Neuronal stem cell (in vitro differentiated cells): ENCODE measurements at places on chromosomes 16 and 17.

DNA sequence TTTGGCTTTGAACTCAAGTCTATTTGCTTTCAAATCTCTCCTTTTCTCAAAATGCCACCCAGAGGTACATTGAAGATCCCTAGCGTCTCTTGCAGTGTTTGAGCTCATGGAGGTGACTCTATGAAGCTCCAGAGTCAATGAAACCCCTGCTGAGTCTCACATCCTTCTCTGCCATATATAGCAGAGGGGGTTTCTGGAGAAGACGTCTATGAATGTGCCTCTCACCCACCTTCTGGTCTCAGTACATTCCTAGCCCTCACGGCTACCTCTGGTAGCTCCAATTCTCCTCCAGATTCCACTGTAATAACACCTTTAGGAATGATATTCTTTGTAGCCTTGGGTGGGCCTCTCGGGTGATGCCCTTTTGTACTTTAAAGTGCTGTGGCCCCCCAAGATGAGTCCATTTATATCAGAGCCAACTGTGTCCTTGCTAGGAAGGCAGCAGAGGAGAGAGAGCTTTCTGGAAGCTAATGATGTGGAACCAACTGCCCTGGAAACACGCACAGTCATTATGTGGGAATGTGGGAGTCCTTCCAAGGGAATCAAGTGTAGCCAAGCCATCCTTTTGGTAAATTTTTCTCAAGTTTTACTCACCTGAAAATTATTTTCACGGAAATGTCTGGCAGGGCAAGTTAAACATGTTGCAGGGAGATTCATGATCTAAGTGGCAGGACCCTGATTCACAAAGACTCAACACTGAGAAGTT, 123.4 kb downstream of the ASIC2 start:
- H3K36me3 ChIP-seq = no peaks in the 10 kb centered on the region
- no peak overlapping the region for H3K27ac ChIP-seq
- no peak overlapping the region for H3K4me3 ChIP-seq
- no peaks in the 10 kb centered on the region for H3K27me3 ChIP-seq

- no peaks in the 10 kb centered on the region for H3K27me3 ChIP-seq
- DNase-seq = no peak
- no peaks in the 10 kb centered on the region for H3K4me1 ChIP-seq
Measured at GRCh38 chr17:4159761-4160160, 16.8 kb downstream of the CYB5D2 start.

- peaks cover 15% of the 10 kb centered on the region for H3K4me1 ChIP-seq
- H3K27me3 ChIP-seq = no peaks in the 10 kb centered on the region
- H3K4me3 ChIP-seq = no peak overlapping the region
- no peak overlapping the region for H3K27ac ChIP-seq
Measured at GRCh38 chr17:57622306-57622682, 122.8 kb downstream of the CCDC182 start.

GRCh38 chr16:65476448-65476955, 354.6 kb upstream of the CDH11 start:
- H3K36me3 ChIP-seq = no peaks in the 10 kb centered on the region
- H3K4me3 ChIP-seq = no peak overlapping the region
- H3K4me1 ChIP-seq = no peaks in the 10 kb centered on the region
- H3K27me3 ChIP-seq = no peaks in the 10 kb centered on the region
- no peak for DNase-seq

DNA sequence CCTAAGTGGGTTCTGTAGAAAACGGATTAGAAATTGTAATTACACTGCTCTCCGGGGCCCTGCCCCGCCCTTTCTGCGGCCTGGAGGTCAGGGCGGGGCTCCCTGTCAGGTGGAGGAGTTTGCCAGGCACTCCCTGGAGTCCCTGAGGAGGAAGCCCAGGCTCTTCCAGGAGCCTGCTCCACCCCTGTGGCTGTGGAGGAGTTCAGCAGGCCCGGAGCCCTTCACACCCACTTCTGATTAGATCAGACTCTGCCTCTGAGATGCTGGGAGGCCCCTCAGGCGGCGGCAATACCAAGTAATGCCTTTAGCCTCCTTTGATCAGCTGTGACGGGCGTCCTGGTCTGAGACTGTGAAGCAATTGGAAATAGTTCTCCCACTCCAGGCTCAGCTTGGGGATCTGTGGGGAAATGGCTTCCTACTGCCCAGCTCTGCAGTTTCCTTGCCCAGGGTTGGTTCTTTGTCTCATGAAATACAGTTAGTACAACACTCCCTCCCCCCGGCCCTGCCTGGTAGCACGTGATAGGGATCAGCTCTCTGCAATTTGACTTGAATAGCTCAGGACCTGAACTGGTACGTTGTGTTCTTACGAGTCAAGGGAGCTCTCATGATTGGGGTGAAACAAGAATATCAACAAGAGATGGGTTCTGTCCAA, 22.3 kb downstream of the BAIAP2 start:
- no peak for DNase-seq
- peaks cover 8% of the 10 kb centered on the region for H3K4me1 ChIP-seq
- H3K27ac ChIP-seq = no peak overlapping the region

DNA sequence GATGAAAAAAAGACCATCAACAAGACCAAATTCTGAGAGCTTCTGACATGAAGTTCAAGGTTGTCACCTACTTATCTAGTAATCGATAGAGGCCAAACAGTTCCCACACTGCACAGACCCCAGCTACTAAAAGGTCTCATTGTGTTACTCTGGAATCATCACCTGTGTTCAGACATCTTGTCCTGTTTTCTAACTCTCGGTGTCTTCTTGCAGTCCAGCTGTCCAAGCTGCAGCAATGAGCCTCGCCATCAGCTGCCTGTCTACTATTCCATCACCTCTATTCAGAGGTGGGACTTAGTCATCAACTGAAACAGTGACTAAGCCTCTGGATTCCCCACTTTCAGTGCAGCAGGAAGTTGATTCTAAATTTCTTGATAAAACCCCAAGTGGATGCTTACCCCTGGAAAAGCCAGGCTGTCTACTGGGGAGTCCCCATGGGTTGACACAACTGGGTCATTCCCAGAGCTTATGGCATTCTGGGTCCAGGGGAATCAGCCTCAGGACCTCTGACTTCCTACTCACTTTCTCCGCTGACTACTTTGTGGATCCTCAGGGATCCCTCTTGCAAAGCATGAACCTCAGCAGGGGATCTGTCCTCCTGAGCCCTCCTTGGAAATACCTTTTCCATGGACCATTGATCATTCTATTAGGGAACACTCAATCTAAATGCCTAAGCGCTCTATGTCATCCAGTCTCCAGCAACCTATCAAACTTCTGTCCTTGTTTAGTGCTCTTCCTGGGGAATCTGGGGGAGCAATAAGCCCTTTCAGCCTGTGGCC, 46.5 kb downstream of the HNF1B start:
- no peak for DNase-seq
- H3K27me3 ChIP-seq = no peaks in the 10 kb centered on the region
- H3K4me3 ChIP-seq = no peak overlapping the region
- no peak overlapping the region for H3K27ac ChIP-seq
- no peaks in the 10 kb centered on the region for H3K36me3 ChIP-seq

GRCh38 chr16:26787924-26788323, 278.8 kb upstream of the C16orf82 start:
- peaks cover 3% of the 10 kb centered on the region for H3K4me1 ChIP-seq
- H3K36me3 ChIP-seq = no peaks in the 10 kb centered on the region
- H3K4me3 ChIP-seq = no peak overlapping the region
- H3K27me3 ChIP-seq = no peaks in the 10 kb centered on the region
- DNase-seq = no peak

DNA sequence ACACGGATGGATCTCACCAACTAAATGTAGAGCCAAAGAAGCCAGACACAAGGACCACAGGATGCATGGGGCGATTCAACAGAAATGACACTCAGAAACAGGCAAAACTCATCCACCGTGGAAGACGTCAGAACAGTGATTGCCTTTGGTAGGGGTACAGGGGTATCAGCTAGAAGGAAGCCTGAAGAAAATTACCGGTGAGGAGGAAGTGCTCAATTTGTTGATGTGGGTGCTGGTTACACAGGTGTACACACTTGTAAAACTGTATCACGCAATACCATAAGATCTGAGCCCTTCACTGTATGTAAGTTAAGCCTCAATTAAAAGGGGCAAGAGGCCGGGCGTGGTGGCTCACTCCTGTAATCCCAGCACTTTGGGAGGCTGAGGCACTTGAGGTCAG, 226.1 kb downstream of the C16orf78 start:
- H3K27ac ChIP-seq = no peak overlapping the region
- no peaks in the 10 kb centered on the region for H3K27me3 ChIP-seq
- H3K36me3 ChIP-seq = peaks cover 8% of the 10 kb centered on the region
- no peak for DNase-seq
- peaks cover 14% of the 10 kb centered on the region for H3K4me1 ChIP-seq
